Inflammatory macrophage (primary cell): ENCODE measurements at places on chromosomes 2 and 18.

DNA sequence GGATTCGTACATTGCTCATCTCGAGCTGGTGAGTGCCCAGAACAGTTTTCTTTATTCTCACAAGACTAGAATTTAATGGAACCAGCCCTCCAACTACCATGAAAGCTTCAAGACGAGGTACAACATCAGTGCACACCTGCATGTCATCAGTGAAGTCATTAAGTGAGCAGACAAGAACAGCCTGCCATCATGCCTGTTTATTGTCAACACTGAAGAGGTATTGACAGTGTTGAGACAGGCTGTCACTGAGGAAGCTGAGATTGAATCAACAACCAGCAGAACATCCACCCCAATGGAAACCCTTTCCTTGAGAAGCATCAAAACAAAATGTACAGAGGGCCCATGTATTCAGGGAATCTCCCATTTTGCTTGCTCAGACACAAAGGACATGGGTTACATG is 148.0 kb upstream of the TCF4 start:
- DNase-seq = no peak

DNA sequence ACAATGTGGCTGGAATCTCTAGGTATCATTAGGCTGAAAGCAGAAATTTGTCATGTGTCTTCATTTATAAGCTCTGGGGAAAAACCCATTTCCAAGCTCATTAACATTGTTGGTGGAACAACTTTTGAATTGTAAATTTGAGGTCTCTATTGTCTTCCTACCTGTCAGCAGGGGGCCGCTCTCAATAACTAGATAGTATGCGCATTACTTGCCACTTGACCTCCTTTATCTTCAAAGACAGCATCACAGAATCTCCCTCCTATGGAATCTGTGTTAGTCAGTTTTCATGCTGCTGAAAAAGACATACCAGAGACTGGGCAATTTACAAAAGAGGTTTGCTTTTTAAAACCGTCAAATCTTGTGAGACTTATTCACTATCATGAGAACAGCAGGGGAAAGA is 223.1 kb downstream of the CALCRL start:
- DNase-seq = no peak

GRCh38 chr2:220673151-220673874 is 898.8 kb downstream of the EPHA4 start:
- DNase-seq = no peak

DNA sequence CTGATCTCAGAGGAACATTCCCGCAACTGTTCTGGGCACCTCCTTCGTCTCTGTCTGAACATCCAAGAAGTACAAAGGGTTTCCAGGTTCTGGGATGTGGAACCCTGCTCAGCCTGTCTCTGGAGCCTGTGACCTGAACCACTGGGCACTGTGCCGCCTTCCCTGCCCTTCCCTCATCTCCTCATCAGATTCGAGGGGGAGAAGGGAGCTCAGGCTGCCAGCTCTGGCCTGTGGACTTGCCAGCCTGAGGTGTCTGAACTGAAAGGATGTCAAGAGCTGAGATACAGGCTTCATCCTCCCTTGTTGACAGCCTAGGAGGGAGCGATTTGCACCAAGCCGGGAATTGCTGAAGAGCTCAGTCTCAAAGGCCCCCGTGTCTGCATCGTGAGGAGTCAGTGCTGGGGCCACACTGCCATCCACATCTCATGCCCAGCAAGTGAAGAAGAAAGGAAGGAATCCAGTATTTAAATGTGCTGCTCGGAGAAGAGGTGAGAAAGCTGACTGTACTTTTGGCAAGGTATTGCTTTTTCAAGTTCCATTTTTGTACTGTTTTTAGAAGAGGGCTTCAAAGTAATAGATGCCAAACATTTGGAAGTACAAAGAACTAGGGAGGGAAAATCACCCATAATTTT is 12.6 kb downstream of the NEU2 start:
- DNase-seq = no peak

- DNase-seq = no peak
Observed at GRCh38 chr18:12374401-12374800, 2.6 kb downstream of the AFG3L2 start.

- peak; percentile 62 for DNase-seq
Observed at GRCh38 chr18:23237524-23238151, 102.4 kb downstream of the CABLES1 start.

DNA sequence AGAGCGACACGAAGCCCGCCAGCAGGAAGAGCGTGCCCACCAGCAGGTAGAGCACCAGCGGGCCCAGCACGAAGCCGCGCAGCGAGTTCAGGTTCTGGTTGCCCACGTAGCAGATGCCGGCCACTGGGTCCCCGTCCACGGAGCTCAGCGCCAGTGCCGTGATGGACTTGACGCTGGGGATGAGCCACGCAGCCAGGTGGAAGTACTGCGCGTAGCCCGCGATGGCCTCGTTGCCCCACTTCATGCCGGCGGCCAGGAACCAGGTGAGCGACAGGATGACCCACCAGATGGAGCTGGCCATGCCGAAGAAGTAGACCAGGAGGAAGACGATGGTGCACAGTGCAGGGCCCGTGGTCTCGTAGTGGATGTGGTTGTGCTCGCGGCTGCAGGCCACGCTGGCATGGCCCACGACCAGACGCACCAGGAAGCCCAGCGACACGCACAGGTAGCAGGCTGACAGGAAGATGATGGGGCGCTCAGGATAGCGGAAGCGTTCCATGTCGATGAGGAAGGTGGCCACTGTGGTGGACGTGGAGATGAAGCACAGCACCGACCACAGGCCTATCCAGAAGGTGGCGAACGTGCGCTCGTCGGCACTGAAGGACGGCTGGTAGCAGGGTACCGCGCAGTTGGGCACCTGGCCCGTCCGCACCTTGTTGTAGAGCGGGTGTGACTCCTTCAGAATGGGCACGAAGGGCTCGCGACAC is 2.1 kb downstream of the FZD5 start:
- DNase-seq = peak; percentile 33

DNA sequence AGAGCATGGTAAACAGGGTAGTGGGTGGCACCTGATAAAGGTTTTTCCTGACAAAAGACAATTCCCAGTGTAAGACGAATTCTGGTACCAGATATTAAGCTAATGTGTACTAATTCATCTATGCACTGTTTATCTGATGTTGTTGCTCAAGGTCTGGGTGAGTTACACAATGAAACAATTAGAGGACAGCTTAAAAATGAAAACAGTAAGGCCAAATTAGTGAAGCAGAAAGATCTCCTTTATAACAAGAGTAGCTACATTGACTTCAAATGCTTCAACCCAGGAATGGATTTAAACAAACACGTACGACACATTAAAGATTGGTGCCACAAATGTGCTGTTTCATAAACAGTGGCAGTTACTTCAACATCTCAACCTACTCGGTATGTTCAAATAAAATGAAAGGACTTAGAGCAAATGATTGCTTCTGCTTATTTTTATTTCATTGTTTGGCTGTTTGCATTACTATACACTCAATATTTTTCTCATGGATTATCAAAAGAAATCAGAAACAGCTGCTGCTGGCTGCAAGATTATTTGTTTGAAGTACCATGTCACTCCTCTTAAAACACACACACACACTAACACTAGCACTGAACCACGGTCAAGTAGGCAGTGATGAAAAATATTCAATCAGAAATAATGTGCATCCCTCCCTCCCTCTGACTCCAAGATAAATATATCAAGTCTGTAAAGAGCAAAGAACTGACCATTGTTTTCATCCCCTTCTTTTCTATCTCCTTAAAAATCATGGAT is 94.4 kb upstream of the RND3 start:
- no peak for DNase-seq

DNA sequence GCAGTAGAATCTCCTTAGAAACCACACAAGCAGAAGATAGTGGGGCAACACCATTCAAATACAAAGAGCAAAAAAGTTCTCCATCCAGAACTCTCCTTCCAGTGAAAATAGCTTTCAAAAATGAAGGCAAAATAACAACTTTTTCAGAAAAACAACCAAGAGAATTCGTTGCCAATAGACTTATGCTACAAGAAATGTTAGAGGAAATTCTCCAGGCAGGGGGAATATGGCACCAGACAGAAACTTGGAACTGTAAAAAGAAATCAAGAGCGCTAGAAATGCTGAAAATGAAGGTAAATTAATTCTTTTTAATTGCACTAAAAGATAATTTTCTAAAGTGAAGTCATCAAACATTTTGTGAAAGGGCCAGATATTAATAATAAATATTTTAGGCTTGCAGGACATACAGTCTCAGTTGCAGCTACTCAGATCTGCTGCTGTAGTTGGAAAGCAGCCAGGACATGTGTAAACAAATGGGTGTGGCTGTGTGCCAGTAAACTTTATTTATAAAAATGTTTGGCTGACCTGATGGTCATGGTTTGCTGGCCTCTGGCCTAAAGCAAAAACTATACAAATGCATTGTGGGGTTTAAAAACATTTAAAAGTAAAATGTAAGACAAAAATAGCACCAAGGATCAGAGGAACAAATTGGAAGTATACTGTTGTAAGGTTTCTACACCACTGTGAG is 73.7 kb upstream of the TGFA start:
- DNase-seq = no peak

- no peak for DNase-seq
Observed at GRCh38 chr2:161766334-161766733, 142.1 kb downstream of the SLC4A10 start.

DNA sequence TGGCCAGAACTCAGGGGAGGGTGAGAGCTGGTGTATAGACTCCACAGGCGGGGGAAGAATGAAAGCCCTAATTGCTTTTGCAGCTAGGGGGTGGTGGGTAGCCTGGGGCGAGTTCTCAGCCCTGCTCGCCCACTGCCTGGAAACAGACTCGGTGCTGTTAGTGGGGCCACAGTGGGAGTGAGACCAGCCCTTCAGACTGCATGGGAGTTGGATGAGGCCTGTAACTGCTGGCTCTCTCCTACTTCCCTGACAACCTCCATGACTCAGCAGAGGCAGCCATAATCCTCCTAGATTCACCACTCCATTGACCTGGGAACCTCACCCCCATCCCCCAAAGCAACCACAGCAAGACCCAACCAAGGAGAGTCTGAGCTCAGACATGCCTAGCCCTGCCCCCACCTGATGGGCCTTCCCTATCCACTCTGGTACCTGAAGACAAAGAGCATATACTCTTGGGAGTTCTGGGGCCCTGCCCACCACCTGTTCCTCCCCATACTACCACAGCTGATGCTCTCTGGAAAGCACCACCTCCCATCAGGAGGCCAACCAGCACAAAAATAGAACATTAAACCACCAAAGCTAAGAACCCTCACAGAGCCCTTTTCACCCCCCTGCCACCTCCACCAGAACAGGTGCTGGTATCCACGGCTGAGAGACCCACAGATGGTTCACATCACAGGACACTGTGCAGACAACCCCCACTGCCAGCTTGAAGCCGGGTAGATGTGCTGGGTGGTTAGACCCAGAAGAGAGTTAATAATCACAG is 226.3 kb downstream of the EIPR1 start:
- no peak for DNase-seq

DNA sequence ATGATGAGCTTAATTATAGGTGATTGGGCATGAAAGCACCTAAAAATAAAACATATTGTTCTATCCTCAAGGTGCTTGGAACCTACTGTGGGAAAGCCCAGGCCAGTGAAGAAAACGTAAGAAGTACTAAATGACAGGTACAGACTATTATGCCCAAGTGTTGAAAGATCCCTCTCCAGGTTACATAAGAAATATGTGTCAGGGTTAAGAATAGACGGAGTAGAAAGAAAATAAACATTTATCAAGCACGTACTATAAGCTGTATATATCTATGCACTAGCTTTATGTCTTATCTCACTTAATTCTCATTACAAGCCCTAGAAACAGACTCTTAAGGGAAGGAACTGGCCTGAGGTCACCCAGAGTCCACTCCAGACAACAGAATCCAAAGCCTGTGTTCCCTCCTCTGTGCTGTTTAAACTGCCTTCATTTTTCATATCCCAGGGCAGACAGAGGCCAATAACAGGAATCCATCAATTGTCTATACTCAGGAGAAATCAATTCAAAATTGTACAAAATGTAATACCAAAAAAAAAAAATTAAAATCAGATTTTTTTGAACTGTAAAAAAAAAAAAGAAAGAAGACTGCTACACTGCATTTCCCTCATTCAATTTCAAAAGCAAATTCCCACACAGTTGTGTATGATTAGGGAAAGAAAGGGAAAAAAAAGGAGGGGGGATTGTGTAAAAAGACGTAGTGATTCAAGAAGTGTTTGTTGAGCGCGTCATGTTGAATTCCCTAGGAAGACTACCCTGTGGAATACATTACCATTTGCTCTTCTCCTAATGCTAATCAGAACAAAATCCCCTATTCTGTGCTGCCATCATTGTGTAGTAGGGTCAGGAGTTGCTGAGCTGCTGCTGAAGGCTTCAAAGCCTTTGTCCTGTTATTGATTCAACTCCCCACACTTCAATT is 156.3 kb downstream of the IRS1 start:
- DNase-seq = no peak

DNA sequence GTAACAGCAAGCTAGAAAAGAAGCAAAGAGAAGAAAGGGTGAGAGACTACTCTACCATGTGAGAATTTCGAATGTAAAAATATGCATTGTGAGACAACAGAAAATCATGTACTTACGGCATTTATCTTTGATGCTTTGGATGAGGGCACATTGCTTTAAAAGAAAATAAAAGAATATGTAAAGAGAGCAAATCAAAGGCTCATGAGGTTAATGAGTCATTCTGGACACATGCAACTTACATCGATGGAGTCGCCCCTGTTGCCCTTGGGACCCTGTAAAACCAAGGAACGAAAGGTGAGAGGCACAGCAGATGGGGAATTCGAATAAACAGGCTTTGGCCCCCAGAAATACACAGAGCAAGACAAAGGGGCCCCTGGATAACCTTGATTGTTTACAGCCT is 69.0 kb downstream of the COL6A3 start:
- no peak for DNase-seq

DNA sequence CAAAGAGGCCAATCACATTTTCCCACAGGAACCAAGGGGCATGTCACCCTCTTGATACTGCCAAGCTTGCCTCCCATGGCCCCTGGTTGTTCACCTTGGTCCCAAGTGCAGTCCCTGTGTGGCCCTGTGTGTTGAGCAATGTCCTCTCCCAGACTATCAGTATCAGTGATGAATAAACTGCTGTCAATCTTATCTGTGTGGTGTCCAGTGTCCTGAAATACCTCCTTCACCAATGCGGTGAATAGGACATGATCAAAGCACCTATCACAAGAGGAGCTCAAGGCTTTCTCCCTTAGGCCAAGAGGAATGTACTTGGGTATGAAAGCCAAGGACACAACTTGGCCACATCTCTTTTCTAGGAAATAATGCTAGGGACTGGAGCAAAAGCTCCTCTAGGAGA is 68.2 kb downstream of the MAIP1 start:
- DNase-seq = no peak

GRCh38 chr2:234973008-234973407 is 21.2 kb downstream of the SH3BP4 start:
- no peak for DNase-seq

- no peak for DNase-seq
Observed at GRCh38 chr2:45276914-45277313, 267.7 kb upstream of the SIX2 start.
